ENCODE measurements at places on chromosomes 12 and 14.

- no peak for DNase-seq
These were observed 4.1 kb upstream of the PRKAG1 start for GRCh38 chr12:49022558-49023178.

GRCh38 chr14:101191721-101192660 lies 288.5 kb upstream of the RTL1 start:
- DNase-seq = no peak

GRCh38 chr14:30985796-30986195 lies 39.7 kb upstream of the AP4S1 start:
- DNase-seq = no peak

GRCh38 chr12:29543036-29543435 lies 45.5 kb upstream of the OVCH1 start:
- no peak for DNase-seq

GRCh38 chr12:47192051-47192450 lies 112.3 kb upstream of the AMIGO2 start:
- DNase-seq = no peak

DNA sequence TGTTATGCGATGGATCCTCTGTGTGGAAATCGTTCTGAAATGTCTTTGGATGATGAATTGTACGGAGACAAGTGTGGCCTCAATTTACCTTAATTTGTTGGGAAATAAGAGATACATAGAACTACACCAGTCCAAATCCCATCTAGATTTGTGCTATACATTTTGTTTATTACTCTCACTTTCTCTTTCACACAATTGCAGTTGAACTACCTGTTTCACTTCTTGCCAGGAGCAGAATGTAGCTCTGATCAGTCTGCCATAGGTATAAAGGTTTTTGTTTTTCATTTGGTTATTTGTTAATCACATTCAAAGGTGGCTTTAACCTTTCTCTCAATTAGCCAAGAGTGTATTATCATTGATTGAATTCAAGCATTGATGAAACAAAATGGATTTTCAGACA lies 268.2 kb downstream of the SNAPC1 start:
- DNase-seq = no peak

DNA sequence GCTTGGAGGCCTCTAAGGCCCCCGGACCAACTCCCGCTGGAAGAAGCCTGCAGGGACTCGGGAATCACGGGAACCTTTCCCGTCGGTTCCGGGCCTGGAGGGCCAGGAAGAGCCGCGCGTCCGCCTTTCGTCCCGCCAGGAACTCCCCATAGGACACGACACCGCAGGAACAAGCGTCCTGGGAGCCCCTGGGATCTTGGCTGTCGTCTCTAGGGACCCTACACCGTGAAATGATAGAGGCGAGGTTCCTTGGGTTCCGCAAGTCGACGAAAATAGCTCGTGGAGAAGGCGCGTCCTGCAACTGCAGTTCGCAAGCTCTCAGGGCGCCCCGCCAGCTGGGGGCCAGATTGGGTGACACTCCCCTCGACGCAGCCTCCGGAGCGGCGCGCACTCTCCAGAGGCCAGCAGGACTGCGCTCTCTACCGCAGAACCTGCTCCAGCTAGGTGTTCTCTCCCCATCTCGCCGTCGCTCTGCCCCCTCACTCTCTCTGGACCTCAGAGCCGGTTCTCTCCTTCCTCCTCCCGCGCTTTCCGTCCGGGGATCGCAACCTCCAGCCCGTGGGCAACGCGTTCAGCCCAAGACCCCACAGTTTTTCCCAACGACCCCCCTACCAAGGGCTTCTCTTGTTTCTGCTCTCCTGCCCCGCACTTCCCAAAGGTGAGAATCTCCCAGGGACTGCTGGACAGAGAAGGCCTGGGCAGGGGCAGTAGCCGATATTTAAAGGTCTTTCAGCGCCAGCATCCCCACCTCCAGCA lies 776 bp downstream of the BMP4 start:
- no peak for DNase-seq

DNA sequence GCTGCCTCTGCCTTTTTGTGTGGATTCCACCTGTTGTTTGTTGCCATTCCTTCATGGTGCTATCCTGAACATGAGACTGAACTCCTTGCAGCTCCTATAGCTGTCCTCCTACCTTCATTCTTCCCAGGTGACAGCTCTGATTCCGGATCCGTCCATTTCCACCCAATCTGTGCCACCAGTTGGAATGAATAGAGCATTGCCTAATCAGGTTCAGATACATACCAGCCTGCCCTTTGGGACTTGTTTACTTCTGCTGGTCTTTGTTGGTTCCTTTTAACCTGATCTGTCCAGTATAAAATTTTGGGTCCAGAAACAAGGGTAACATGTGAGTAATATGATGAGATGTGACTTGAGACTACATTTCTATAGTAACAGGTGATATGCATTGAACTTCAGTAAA lies 136.3 kb upstream of the IGF1 start:
- no peak for DNase-seq

- DNase-seq = peak; percentile 85
These were observed at the start of gene RNU4-1 for GRCh38 chr12:120292661-120293531. RNU4-1 (minus strand) TSS chr12:120293237.

DNA sequence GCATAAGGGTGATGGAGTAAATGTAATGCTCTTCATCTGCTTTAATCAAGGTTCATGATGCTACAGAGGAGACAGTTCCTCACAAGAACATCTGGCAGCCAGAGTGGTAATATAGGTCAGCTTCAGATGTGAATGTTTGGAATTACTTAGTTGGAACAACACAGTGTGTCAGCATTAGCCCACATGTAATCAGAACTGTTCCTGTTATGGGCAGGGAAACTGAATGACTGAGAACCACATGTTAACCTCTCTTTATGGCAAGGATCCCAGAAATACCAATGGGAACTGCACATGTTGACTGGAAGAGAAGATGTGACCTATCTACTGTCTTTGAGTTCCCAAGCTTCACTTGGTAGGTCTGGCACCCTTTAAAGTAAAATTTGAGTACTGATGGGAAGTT lies 390.1 kb upstream of the PDE3A start:
- DNase-seq = no peak

GRCh38 chr14:75094896-75095295 lies 25.5 kb downstream of the ZC2HC1C start:
- DNase-seq = no peak

GRCh38 chr12:40718878-40719372 lies 26.7 kb downstream of the CNTN1 start:
- no peak for DNase-seq

- no peak for DNase-seq
These were observed 362.1 kb upstream of the STXBP6 start for GRCh38 chr14:25411781-25412757.

- DNase-seq = no peak
These were observed 113.3 kb upstream of the FSCB start for GRCh38 chr14:44620121-44621019.

- no peak for DNase-seq
These were observed 17.1 kb downstream of the SLC25A3 start for GRCh38 chr12:98610596-98610995.

DNA sequence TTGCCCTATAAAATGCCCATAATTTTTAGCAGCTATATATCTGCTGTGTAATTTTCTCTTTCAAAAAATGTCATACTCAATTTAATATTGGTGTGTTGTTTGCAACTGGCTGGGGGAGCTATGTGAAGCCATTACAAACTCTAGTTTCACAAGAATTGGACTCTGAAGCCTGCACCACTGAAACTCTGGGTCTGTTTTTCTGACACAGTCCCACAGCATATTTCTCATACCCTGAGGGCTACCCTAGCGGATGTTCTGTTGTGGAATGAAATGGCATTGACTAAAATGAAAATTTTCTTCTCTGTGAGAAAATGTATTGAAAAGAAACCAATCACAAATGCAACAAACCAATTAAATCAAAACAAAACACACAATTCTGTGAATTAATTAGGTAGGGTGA lies 284.6 kb upstream of the NPAS3 start:
- no peak for DNase-seq

GRCh38 chr14:32707742-32708500 lies 230.8 kb upstream of the NPAS3 start:
- DNase-seq = no peak

- DNase-seq = no peak
These were observed 84.0 kb downstream of the MSRB3 start for GRCh38 chr12:65362234-65363031.

DNA sequence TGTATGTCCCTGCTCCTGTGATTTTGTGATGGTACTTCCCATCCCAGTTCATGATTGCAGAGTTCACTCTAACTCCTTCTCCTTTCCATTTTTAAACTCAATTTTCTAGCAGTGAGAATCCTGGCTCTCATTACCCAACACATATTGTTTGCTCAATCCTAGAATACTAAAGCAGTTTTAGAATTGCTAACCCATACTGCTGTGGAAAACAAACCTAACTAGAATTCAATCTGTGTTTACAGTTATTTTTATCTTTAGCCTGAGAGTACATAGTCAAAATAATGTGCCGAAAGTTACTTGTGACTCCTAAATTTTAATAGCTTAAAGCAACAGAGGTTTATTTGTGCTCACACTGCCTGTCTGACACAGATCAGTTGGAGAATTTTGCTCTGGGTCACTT lies 508.0 kb downstream of the AACS start:
- DNase-seq = no peak

DNA sequence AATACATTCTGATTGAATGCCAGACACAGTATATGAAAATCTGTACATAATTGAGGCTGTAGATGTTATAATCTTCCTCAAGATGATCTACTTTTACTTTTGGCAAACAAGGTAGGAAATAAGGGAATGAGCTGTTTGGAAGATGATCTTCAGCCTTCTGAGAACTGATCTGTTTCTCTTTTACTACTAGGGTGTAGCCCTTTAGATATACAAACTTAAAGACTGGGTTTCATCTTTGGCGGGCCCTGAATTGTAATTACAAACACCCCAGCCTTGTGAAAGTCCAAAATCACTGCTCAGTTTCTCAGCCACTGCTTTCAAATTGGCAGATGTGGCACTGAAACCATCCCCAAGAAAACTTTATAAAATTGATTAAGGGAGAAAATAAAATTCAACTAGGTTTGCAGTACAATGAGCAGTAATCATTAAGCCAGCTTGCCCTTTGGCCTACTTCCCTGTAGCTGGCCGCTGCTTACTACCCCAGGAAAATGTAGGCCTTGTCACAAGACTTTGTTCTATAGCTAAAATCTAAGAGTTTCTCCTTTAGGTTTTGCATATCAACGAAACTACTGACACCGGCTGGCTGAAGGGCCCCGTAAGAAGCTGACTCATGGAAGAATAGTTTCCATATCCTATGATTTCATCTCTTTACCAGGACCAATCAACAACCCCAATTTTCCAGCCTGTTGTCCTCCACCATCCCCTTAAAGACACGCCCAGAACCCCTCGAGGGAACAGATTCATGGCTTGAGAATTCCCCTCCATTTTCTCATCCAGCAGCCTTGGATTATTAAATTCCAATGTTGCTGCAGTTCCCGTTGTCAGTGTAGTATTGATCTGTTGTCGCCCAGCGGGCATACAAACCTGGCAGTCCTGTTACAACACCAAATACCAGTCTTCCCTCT lies 210.8 kb downstream of the PCNX1 start:
- no peak for DNase-seq

DNA sequence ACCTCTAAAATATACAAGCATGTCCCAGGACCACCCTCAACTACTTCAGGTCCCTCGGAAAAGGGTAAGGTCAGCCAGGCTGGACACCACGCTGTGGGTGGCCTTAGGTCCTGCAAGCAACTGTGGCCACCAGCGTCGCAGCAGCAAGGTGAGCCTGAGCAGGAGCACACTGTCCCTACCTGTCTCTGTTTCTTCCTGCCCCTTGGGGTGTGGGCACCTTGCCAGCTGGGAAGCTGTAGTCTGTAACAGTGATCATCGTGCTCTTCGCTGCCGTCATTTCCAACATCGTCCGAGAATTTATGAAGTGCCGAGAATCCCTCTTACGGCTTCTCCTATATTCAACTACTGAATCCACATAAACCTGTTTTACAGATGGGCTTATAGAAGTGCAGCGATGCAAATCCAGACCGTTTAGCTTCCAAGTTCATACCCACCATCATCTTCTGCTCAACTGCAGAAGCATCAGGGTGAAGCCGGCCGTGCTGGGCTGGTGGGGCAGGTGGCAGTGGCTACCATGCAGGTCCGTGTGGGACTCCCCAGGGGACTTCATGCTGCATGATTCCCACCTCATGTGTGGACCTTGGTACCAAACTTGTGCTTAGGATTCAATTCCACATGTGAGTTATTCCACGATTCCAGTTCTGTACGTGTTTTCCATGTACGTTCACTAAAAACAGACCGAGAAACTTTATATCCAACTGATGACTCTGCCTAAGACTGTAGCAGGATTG lies 361.3 kb upstream of the SFSWAP start:
- no peak for DNase-seq

GRCh38 chr12:94636462-94637085 lies 13.8 kb downstream of the TMCC3 start:
- no peak for DNase-seq

DNA sequence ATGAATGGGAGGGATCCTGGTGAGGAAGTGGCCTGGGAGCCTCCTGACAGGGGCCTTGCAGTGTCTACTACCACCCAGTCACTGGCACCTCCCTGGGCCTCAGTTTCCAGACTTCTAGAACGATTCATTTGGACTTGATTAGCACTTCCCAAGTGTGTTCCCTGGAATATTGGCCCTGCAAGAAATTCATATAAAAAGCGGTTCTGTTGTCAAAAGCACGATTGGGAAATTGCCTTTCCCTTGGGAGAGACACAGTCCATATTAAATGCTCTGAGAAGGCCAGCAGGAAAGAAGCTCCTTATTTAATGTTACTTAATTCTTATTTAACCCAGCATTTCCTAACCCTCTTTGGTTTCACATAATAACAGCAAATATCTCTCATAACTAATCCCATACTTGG lies 61.9 kb downstream of the DRAM1 start:
- DNase-seq = no peak

DNA sequence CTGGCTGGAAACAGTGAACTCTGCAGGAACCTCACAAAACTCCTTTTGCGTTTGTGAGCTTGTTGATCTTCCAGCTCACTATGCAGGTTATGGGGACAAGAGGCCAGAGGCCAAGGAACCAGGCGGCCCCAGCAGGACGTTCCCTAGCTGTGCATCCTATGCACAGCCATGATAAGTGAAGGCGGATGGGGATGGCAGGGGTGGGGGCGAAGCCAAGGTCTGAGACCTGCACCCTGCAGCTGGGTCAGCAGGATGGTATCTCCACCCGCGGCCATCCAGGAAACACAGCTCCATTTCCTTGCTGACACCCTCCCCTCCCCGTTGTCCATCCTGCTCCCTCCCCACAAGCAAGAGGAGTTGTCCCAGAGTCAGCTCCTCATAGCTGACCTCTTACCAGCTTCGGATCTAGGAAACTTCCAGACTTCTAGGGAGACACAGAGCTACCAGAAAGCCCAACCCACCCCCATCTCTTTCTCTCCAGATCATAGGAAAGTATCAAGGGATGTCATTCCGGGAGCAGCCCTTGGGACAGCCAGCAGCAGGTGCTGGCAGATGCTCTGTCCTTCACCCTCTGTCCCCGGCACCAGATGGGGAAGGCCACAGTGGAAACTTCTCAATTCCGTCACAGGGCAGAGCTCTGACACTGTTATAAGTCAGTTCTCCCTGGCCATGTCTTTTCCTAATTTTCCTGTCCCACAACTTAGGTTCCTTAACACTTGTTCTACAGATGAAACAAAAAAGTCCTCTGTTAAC lies 9.4 kb downstream of the ZBTB39 start:
- no peak for DNase-seq

GRCh38 chr14:38419579-38419978 lies 163.7 kb upstream of the CLEC14A start:
- DNase-seq = no peak

GRCh38 chr12:62848418-62848817 lies 86.5 kb downstream of the PPM1H start:
- DNase-seq = no peak

- DNase-seq = no peak
These were observed 15.1 kb upstream of the PPFIBP1 start for GRCh38 chr12:27508736-27509431.

GRCh38 chr14:97848317-97848980 lies 1051.3 kb downstream of the VRK1 start:
- no peak for DNase-seq
